NCI-H2029 treated with DMSO at 0.1 percent for 48 hours (cell line): ENCODE measurements at places on chromosomes 16 and 17.
A peak's percentile ranks its signal among the peaks of the same experiment; 100 is the strongest.

GRCh38 chr17:38872027-38872511 is 2.2 kb downstream of the LASP1 start:
- DNase-seq: no peak

DNA sequence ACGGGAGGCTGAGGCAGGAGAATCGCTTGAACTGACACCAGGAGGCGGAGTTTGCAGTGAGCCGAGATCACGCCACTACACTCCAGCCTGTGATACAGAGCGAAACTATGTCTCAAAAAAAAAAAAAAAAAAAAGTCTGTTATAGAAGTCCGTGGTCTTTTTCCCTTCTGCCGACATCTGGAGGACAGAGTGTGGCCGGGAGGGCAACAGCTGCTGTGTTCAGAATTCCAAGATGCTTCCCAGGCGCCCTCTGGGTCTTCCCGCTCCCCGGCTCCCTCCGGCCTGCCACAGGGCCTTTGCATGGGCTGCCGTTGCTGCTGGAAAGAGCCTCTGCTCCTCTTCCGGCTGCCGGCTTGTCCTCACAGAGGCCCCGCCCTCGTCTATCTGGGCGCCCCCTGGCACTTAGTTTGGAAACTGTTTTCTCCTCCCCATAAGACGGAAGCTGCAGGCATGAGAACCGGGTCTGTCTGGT is 2.4 kb upstream of the CACNA1H start:
- DNase-seq: no peak

GRCh38 chr17:38443356-38444031 is 15.2 kb downstream of the ARHGAP23 start:
- DNase-seq: no peak

- no peak for DNase-seq
These were observed 618 bp downstream of the GGA3 start for GRCh38 chr17:75260641-75261335.

- DNase-seq: no peak
These were observed 1545.0 kb downstream of the CDH8 start for GRCh38 chr16:60491273-60491672.

- no peak for DNase-seq
These were observed 400.2 kb downstream of the SEC14L1 start for GRCh38 chr17:77540975-77541374.

DNA sequence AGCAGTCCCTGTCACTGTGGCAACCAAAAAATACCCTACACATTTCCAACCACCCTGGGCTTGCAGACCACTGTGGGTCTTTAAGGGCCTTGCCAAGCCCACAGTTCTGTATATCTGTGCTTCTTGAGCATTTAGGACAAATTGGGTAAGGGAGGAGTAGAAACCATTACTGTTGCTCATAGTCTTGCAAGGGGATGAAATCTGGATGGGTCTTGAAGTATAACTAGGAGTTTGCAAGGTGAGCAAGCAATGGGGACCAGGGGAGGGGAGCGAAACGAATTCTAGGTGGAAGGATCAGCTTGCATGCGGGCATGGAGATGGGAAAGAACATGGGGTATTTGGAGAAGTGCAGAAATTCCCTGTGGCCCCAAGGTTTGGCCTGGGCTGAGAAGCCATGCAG is 202.9 kb downstream of the RAB11FIP4 start:
- no peak for DNase-seq

DNA sequence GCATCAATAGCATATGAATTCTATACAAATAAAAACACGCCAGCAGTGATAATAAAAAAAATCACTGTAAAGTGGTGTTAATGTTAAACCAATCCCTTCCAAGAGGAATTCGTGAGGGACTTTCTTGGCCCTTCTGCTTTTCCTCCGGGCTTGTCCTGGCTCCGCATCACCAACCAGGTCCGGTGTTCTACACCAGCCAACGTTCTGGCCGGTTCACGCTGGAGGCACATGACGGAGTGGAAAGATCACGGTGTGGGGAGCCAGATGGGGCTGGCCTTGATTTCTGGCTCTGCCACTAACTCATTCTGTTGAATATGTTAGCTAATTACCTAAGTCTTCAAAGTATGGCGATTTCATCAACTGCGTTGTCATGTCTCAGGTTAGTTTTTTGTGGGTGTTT is 1.4 kb upstream of the KRTAP29-1 start:
- no peak for DNase-seq

DNA sequence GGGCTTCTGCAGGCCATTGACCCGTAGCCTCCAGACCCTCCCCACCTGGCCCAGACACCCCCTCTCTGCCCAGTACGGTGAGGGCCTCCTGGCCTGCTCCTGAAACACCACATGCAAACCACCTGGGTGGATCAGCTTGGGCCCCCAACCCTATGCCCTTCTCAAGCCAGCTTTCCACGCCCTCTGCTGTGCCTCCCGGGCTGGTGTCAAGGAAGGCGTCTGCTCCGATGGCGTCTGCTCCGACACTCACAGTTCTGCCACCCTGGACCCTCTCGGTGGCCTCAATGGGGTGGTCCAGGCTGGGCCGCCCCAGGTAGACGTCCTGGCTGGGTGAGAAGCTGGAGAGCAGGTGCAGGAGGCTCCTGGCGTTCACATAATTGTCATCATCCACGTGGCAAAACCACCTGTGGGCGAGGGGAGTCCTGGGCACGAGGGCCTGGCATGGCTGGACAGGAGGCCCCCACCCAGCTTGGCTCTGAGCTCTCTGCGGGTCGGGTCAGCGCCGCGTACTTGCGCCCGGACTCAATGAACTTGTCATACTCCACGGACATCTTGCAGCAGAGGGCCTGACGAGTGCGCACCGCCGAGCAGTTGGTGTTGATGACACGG is 1.4 kb downstream of the RFNG start:
- no peak for DNase-seq

GRCh38 chr17:70041061-70041460 is 34.0 kb upstream of the KCNJ16 start:
- DNase-seq: no peak

GRCh38 chr17:77266213-77266612 is 125.4 kb downstream of the SEC14L1 start:
- no peak for DNase-seq

GRCh38 chr16:86528061-86528929 is 18.0 kb downstream of the FOXF1 start:
- DNase-seq: no peak

DNA sequence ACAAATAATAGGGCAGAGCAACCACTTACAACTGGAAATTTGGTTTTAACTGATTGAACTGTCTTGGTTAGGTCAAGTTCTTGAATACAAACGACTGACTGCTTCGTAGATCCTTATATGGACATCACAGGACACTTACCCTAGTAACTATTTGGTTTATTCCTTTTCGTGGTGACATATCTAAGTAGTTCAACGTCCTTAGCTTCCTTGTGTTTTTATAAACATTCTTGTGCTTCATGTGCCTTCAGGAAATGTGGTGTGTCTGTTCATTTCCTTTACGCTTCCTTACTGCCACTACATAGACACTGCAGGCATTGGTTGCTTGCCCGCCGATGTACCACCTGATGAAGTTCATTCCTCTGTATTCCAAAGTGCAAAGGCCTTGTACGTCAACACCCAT is 59.3 kb downstream of the USP10 start:
- DNase-seq: no peak

- DNase-seq: no peak
These were observed 6.9 kb downstream of the C17orf67 start for GRCh38 chr17:56826611-56827414.

GRCh38 chr16:55480228-55480655 is 1.2 kb downstream of the MMP2 start:
- DNase-seq: no peak

DNA sequence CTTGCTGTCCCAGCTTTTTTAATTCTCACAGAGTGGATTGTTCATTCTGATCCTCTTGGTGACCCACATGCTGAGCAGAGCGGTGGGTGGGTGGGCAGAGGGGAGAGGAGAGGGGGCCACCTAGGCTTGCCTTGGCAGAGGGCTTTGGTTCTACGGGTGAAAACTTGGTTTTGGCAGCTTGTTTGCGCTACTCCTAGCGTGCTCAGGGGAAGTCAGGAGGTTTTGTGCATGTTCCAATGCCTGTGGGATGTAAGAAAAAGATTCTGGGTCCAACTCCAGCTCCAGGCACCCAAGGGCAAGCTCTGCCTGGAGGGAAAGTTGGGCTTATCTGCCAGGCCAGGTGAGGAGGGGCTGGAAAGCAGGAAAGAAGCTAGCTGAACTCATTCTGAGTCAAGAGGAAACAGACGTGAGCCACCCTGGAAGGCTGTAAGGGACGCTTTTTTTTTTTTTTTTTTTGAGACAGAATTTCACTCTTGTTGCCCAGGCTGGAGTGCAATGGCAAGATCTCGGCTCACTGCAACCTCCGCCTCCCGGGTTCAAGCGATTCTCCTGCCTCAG is 169.1 kb downstream of the WSCD1 start:
- DNase-seq: no peak

- DNase-seq: no peak
These were observed 163.4 kb downstream of the LAT start for GRCh38 chr16:29148131-29148691.

DNA sequence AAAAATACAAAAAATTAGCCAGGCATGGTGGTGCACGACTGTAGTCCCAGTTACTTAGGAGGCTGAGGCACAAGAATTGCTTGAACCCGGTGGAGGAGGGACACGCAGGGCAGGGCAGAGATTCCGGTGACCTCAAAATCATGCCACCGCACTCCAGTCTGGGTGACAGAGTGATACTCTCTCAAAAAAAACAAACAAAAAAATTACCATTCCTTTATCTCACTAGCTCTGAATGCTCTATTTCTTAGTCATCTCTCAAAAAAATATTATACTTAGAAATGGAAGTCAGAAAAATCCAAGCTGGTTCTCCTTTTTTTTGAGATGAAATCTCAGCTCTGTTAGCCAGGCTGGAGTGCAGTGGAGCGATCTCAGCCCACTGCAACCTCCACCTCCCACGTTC is 40.8 kb downstream of the SPOP start:
- DNase-seq: no peak

GRCh38 chr16:81973737-81974136 is 37.5 kb downstream of the SDR42E1 start:
- peak; percentile 19 for DNase-seq

GRCh38 chr17:76498876-76499251 is 2.4 kb downstream of the RHBDF2 start:
- no peak for DNase-seq

DNA sequence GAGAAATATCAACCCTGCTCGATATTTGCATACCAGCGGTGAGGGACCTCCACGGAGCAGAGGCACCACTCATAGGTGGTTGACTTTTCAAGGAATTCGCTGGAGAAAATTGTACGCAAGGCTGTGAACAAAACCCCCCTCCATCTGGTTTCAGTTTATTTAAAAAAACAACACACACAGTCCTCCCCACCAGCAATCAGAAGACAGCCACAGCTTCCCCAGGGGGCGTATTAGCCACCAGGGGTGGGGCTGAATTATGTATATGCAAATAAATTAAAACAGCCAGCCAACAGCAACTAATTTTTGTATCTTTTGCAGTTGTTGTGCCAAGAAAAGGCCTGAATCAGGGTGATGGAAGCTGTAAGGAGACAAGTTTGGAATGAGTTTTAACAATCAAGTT is 5.9 kb upstream of the HSD11B2 start:
- no peak for DNase-seq

- DNase-seq: no peak
These were observed 18.9 kb downstream of the OGFOD1 start for GRCh38 chr16:56470232-56470631.

DNA sequence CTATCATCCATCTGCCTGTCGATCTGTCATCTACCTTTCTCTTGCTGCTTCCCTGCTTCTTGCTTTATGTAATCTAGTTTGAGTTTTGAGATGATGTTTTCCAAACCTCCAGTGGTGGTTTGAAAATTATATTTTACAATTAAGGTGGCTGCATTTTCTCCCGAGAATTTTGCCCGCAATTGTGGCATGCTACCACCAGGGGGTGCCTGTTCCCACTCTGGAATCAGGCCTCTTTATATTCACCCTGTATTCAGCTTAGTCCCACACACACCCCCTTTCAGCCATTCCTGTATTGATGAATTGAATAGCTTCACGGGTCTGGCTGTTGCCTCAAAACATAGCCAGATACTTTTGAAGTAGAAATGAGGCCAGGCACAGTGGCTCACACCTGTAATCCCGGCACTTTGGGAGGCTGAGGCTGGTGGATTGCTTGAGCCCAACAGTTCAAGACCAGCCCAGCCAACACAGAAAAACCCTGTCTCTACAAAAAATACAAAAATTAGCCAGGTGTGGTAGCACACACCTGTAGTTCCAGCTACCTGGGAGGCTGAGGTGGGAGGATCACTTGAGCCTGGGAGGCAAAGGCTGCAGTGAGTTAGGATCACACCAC is 3.2 kb downstream of the PRSS22 start:
- no peak for DNase-seq

GRCh38 chr16:72978212-72978611 is 69.7 kb downstream of the ZFHX3 start:
- no peak for DNase-seq

DNA sequence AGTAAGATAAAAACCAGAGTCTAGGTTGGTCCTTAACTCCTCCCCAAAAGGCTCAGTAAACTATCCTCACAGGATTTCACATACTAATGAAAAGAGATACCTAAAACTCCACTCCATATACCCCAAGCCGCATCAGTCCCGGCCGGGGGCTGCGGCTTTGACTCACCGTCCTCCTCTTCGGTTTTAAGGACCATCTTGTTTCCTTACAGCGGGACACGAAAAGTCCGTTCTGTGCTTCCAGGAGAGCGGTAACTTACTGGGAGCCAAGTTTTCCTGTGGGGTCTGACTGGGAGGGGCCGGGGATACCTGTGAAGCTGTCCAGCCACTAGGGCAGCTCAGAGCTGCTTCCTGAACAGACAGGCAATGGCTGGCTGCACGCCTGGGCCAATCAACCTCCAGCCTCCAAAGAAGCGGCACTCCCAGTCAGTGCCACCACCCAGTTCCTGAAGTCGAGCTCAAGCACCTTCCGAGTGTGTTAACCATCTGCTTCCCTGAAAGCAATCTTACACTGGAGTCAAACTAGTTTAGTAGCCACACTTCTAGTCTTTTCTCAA is 45.5 kb downstream of the CYTH1 start:
- peak; percentile 28 for DNase-seq

- no peak for DNase-seq
These were observed 299.7 kb upstream of the CDH11 start for GRCh38 chr16:65421596-65421995.

DNA sequence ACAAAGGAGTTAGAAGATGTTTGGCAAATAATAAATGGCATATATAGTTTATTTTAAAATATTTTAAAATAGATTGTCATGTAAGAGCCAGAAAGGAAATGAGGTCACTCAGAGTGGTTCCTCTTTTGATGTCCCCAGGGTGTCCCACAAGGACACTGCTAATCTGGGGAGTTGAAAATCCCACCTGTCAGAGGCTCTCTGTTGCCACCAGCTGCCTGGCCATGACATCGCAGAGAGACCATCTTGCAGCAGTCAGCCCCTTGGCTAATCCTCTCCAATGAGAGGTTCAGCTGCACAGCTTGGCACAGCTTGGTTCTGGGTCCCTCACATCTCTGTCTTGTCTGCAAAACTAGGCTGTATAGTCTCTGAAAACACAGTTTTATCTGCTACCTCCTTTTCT is 11.0 kb upstream of the RBFOX1 start:
- DNase-seq: no peak

GRCh38 chr17:17030515-17031211 is 11.6 kb upstream of the MPRIP start:
- DNase-seq: no peak

- DNase-seq: no peak
These were observed 13.3 kb downstream of the CNEP1R1 start for GRCh38 chr16:50038286-50038685.
